NB4 (cell line): ENCODE measurements at places on chromosomes 6 and 20.

DNA sequence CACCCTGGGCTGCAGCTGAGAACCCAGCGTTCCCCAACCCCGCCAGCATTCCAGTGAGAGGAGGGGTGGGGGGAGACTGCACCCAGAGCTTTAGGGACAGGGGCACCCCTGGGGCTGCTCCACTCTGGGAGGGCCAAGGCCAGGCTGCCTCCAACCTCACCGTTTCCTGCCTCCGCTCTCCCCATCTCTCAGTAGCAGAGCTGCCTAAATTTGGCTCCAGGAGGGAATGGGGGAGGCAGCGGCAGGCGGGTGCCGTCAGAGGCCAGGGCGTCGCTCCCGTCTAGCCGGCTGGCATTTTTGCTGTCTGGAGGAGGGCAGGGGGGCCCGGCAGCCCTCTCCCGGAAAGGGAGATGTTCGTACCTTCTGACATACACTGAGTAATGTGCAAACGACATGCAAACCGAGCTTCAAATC lies 46.6 kb downstream of the NOL4L start:
- DNase-seq, result no peak

GRCh38 chr6:32215617-32216016 lies 8.2 kb downstream of the NOTCH4 start:
- no peak for DNase-seq

DNA sequence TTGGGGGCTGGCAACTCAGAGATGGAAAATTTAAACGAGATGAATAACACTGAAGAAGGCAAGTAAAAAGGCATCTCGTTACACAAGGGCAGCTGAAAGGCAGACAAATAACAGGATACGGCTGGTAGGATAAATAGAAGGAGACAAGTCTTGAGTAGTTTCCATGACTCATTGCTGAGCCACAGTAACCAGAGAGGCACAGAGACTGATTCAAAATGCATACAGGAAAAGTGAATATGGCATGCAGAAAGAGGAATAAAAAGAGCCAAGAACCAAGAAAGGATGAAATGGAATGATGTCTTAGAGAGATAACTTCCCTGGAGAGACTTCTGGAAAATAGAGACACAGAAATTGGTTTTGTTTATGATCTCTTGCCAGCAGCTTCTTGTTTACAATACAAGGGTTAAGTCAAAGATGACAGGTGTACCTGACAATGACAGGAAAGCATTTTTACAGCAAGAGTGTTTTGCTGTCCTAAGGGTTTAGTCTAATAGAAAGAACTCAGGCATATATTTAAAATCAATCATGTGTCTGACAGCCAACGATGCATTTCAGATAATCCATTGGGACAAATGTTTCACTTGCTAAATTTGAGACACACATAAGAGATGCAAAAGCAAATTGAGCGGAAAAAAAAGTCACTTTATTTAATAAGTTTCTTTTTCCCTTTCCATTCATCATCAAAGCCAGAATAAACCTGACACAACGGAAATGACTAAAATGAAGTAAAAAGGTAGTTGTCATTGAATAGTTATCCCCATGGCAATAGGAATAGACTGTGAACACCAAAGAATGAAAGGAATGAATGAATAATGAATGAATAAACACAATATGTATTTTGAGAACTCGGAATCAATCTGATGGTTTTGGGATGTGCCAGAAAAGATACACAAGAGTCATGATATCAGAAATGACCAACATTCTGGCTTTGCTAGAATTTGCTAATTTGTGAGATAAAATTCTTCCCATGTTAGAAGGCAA lies 68.0 kb upstream of the KCNQ5 start:
- peak; percentile 4 for DNase-seq

DNA sequence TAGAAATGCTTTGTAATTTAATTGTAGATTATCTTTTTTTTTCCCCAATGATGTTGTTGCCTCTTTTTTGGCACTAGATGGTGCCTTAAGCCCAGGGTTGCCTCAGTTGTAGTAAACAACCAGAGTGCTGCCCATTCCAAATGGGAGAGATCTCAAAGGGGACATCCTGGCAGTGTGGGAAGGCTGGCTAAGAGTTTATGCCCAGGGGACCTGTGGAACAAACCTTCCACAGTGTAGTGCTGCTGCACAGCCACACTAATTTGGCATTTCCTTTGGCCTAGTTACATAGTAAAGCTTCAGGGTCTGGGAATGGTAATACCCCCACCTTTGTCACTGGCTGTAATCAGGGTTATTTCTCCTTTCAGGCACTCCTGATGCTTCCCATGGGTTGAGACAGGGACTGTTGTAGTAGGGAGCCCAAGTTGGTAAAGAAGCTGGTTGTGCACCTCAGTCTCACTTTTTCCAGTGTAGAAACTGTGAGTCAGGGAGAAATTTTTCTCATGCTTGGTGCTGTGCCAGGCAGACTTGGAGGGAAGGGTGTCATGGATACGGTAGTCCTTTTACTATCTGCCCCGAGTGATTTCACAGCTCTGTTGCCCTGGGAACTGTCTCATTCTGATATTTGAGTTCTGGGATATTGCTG lies 177.8 kb upstream of the ECI2 start:
- peak; percentile 25 for DNase-seq

DNA sequence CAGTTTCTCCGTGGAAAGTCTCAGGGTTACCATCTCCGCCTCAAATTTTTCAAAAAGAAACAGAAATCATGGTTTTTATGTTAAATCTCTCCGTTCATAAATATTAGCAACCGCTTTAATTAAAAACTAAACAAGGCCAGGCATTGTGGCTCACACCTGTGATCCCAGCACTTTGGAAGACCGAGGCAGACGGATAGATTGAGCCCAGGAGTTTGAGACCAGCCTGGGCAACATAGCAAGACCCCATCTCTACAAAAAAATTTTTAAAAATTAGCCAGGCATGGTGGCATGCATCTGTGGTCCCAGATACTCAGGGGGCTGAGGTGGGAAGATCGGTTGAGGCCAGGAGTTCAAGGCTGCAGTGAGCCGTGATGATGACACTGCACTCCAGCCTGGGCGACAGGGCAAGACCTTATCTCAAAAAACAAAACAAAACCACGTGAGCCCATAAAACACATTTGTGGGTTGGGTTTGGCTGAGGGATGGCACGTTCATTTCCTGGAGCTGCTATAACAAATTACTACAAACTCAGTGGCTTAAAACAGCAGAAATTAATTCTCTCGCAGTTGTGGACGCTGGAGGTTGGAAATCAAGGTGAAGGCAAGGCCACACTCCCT lies 223.2 kb downstream of the ZNF217 start:
- no peak for DNase-seq
